ENCODE measurements at places on chromosomes 11 and 22. TPM values are rescaled to one million over a fixed set of nuclear protein-coding genes. Genes with fewer than 3 reads are reported as not detected.
A peak's percentile ranks its signal among the peaks of the same experiment; 100 is the strongest.

The BBOX1 gene
- polyA plus RNA-seq = not detected

The HEPN1 gene
- not detected for polyA plus RNA-seq

The MUC5AC gene
- polyA plus RNA-seq = not detected

The NEAT1 gene
- polyA plus RNA-seq = 34.4 TPM

The C11orf91 gene
- 0.21 TPM for polyA plus RNA-seq

The TALDO1 gene
- 184 TPM for polyA plus RNA-seq

The ACER3 gene
- 9.9 TPM for polyA plus RNA-seq

The SNX32 gene
- 0.29 TPM for polyA plus RNA-seq

The SFI1 gene
- polyA plus RNA-seq = 12.5 TPM

The CCDC116 gene
- polyA plus RNA-seq = 0.21 TPM

The KCNJ4 gene
- not detected for polyA plus RNA-seq

DNA sequence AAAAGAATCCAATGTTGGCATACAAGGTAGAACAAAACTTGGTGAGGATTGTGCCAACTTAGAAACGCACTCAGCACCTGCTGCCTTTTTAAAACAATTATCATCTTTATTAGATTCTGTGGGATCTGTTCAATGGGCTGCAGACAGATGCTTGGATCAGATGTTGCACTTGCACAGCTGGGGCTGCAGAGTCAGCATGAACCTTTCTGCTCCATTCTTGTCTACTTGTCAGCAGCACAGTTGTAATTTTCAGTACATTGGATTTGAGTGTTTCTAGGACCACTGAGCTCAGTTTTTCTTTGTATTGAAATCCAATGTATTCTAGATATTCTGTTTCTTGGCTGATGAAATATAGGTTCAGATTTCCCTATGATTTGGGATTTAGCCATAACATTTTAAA, 164.5 kb downstream of the LUZP2 start:
- DNase-seq = no peak

DNA sequence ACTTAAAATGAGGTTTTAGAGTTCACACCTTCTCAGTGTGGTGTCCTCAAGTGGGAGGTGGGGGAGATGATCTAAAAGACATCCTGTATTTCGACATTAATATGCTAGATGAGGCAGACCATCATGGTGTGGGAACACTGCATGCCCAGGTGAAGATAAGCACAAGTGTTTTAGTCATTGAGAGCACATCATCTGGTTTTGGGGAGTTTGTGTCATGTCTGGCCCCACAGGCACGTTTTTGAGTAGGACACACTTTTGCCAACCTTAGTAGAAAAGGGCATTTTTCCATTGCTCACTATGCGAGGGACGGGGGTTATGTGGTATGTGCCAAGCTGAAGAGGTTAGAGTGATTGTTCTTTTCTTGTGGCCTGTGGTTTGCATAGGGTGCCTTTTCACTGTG, 189.3 kb downstream of the DBX1 start:
- no peak for DNase-seq

- peak; percentile 49 for DNase-seq
Observed at GRCh38 chr11:106482917-106483785, 405.7 kb downstream of the AASDHPPT start.

GRCh38 chr22:37281646-37282384, 493 bp upstream of the CYTH4 start:
- DNase-seq = no peak

- no peak for DNase-seq
Observed at GRCh38 chr22:19986011-19986409, 30.6 kb downstream of the ARVCF start.

- no peak for DNase-seq
Observed at GRCh38 chr11:64134963-64135362, 30.9 kb downstream of the MACROD1 start.

- DNase-seq = no peak
Observed at GRCh38 chr11:113382121-113382520, 5.5 kb upstream of the ANKK1 start.

GRCh38 chr11:17777738-17778091, 43.1 kb downstream of the KCNC1 start:
- DNase-seq = no peak

- no peak for DNase-seq
Observed at GRCh38 chr11:68012843-68013610, 2.9 kb downstream of the ALDH3B1 start.

- DNase-seq = no peak
Observed at GRCh38 chr11:86990515-86990914, 35.3 kb upstream of the FZD4 start.

DNA sequence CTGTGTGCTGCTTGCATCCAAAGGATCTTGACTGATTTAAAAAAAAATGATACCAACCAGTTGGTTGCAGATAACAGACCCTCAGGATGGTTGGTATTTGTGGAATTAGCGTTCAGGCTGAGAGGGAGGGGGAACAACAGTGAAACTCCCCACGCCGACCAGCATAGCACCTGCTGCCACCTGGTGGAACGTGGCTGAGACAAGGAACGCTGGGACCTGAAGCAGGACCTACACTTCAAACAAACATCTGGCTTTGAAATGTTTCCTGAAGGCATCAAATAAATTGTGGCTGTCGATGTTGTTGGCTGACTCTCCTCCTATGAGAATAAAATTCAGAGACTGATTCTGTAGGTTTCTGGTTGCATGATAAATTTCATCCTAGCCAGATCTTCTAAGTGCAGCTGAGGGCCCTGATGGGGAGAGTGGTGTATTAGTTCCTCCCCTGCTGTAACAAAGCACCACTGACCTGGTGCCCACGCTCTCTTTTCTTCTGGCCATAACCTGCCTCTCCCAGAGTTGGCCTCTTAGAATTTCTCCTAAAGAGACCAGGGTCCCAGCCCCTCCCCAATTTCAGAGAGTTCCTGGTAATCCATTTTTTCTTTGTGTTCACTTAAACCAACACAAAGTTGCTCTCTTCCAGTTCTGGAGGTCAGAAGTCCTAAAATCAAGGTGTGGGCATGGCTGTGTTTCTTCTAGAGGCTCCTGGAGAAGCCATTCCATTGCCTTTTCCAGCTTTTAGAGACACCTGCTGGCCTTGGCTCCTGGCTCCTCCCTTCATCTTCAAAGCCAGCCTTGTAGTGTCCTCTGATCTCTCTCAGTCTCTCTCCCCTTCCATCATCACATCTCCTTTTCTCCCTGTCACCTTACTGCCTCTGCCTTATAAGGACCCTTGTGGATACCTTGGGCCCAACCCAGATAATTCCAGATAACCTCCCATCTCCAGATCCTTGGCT, 17.3 kb downstream of the APOL2 start:
- DNase-seq = peak; percentile 60

DNA sequence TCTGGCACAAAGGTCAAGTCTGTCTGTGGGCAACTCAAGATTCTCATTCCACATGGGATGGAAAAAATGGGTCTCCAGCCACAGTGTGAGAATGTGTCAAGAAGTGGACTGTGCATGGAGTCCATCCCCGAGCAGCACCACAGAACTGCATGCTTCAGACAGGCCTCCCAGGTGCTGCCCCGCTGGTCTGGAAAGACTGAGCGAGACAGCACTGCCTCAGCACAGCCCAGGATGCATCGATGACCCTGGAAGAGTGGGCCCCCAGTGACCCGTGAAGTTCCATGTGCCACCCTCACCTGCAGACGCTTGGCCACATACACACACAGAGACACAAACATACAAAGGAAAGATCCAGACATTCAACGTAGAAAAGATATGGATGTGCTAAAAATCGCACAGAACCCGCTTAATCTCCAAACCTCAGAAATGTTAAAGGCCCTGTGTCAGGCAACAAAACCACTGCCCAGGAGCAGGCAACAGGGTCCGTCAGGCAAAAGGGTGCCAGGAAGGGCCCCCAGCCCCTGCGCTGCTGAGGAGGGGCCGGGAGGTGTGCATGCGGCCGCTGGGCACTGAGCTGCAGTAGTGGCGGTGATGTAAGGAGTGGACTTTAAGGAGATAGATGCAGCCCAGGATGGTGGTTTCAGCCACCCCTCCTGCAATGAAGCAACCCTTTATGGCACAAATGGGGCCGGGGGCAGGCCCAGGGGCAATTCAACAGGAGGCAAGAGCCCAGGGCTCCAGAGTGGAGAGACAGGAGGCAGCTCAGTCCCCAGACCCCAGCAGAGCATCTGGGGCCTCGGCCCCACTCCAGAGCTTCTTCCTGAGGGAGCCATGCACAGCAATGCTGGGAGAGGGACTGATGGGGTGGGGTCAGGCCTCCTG, 84.7 kb downstream of the DGCR2 start:
- no peak for DNase-seq

GRCh38 chr11:128182844-128183243, 404.5 kb downstream of the ETS1 start:
- no peak for DNase-seq

GRCh38 chr11:13278609-13279486, 1.3 kb downstream of the BMAL1 start:
- peak; percentile 11 for DNase-seq

DNA sequence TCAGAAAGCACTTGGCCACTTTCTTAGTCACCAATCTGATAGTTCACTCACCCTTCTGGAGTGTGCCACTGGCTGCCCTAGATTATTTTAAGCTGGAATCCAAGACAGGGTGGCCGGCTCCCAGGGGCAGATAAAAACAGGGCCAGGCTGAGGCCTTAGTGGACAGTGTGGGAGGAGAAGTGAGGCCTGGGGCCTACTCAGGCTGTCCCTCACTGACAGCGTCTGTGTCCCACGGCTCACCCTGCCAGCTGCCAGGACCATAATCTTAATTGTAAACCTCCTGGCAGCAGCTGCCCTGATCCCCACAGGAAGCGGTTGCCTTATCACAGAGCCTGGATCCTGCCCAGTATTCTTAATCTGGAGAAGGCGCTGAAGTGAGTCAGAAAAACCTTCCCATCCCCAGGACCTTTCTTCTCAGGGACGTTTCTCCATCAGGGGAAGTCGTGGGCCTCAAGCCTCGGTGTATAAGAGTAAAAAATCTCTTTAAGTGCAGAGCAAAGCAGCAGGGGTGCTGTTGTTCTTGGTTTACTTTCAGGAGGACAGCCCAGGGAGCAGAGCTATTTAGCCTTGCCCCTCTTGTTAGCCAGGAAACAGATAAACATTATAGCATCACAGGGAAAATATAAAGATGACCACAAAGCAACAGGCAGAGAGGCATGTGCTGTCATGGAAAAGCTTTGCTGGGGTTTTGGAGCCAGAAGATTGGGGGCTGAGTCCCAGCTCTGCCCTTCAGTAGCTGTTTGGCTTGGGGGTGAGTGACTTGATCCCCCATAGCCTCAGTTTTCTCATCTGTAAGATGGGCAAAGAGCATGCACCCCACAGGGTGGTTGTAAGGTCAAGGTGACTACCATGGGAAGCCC, 39.6 kb downstream of the TSPAN18 start:
- peak; percentile 92 for DNase-seq

GRCh38 chr22:36385491-36386350, 2.0 kb downstream of the MYH9 start:
- peak; percentile 30 for DNase-seq

DNA sequence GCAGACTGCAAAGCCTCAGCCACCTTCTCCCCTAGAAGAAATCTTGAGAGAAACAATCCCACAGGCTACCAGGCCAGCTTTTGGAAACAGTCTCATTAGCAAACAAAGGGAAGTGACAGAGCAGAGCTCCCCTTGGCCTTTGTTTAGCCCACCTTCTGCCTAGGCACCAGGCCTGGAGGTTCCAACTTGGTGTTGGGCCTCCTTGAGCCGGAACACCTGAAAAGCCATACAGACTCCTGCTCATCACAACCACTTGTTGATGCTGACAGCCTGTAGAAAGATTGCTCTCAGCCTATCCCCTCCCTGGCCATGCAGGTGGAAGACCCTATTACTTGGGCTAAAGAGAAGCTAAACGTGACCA, 26.6 kb downstream of the KCNQ1OT1 start:
- no peak for DNase-seq

- DNase-seq = peak; percentile 22
Observed at GRCh38 chr11:42647993-42648392, 663.8 kb upstream of the API5 start.

DNA sequence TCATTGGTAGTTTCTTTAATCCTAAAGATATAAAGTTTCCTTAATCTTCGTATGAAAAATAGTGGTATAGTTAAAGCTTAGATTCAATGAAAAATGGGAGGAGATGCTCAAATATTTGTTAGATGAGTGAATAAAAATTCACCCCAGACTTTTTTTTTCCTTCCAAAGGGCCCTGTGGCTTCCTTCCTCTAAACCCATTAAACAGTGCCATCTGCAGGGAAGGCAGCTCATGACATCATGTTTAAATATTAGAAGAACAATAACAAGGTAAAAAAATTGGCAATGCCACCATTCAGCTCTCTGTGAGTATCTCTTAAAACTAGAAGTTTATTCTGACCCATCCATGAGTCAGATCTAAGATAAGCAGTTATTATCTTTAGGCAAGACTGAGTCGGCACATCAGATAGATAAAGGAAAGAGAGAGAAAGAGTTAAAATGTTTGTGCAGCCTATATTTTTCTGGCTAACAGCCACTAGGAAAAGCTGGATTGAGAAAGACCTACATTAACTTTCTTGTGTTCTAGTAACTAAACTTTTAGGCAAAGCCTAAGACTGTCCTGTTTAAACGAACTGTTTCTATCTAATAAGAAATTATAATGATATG, 19.1 kb upstream of the OOSP1 start:
- DNase-seq = peak; percentile 72

DNA sequence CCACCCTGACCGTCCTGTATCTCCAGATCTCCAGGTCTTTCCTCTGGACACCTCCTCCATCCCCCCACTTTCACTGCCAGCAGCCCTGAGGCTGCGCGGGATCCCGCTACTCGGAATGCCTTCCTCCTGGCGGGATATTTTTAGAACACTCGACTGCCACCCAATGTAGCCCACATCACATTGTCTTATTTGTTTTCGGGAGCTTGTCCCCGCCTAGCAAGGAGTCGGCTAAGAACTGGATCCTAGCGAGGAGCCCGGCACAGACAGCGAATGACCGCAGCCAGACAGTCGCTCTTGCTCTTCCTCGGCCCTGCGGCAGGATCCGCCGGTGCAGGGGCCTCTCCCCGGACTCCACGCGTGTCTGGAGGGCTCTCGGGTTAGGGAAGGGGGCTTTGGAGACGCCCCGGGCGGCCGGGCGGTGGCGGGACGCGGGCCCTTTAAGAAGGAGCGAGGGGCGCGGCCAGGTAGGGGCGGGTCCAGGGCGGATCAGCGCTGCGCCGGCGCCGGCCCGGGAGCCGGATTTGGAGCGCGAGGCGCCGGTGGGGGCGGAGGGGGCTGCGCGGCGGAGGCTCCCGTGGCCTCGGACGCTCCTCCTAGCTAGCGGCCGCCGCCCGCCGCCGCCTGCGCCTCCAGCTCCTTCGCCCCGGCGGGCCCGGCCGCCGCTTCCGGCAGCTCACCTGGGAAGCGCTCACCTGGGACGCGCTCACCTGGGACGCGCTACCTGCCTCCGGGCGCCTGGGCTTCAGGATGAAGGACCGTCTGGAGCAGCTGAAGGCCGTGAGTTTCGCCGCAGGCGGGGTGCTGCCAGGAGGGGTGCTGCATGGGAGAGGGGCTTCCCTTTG, at the start of gene STX3:
STX3 (plus strand) TSS at position 518 of the 842 bp plus-strand sequence; CDS start at position 748, 230 bp downstream.
- peak; percentile 83 for DNase-seq

DNA sequence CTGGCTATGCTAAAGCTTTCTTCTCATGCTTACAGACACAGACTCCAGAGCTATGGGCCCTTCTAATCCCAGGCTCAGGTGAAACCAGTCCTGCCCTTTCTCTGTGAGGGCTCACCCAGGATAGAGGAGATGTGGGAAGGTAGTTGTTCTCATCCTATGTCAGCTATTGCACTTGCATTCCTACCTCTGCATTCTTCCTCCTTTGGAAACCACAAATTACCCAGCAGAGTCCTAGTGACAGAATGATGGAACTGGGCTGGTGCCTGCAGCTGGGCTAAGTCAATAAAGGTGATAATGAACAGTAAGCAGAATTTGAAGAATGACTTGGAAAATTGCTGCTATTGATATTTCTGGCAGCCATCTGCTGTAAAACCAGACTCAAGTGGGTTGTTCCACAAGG, 560.0 kb downstream of the TMEM135 start:
- DNase-seq = no peak

- no peak for DNase-seq
Observed at GRCh38 chr22:19851291-19852176, 3.1 kb downstream of the GNB1L start.

- DNase-seq = no peak
Observed at GRCh38 chr22:27780161-27780575, 21.4 kb downstream of the MN1 start.
